Activated CD4-positive, alpha-beta T cell treated with anti-CD3 and anti-CD28 coated beads for 48 hours (primary cell): ENCODE measurements at places on chromosomes 7 and 10.

DNA sequence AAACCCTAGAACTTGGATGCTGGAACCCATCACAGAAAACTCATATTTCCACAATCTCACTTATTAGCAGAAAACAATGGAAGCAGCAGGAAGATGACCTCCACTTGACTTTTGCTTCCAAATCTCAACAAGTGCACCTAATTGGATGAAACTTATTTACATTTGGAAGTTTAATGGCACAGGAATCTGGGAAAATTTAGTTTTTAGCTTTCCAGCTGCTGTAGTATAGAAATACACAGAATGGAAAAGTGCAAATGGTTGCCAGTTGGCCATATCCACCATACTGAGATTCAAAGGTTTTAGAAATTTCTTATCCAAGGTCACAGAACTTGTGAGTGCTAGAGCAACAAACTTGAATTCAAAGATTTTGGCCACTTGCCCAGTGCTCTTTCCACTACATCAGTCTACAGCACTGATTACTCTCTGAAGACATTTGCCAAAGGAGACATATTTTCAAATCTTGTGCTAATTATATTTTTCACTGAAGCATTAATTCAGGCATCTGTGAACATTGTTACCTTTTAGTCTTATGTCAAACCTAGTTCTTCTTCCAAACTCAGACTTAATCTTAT is 9.3 kb upstream of the AHR start:
- no peak for DNase-seq

GRCh38 chr10:113680190-113681111 is 739 bp downstream of the CASP7 start:
- DNase-seq, result peak; percentile 44

- DNase-seq, result no peak
Observed at GRCh38 chr7:101728128-101728527, 89.3 kb upstream of the CUX1 start.

- DNase-seq, result no peak
Observed at GRCh38 chr7:102044984-102045673, 227.7 kb downstream of the CUX1 start.

- DNase-seq, result no peak
Observed at GRCh38 chr10:132669208-132669861, 116.6 kb downstream of the NKX6-2 start.

DNA sequence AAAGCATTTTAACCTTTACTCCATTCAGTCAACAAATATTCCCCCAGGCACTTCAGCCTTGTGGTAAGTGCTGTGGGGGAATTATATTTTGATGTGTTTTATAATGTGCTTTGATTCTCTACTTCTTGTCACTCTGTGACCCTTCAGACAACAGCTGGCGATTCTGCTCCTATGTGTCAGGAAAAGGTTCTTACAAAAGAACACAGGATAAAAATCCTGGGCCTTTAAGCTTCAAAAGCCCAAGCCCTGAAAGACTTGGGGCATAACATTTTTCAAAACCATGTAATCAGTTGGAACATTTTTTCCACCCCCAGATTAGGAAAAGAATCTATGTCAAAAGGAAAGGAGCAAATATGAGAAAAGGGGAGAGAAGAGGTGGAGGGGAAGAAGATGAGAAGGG is 37.8 kb upstream of the LRRC17 start:
- no peak for DNase-seq

GRCh38 chr10:65993451-65993850 is 932.4 kb upstream of the LRRTM3 start:
- no peak for DNase-seq

DNA sequence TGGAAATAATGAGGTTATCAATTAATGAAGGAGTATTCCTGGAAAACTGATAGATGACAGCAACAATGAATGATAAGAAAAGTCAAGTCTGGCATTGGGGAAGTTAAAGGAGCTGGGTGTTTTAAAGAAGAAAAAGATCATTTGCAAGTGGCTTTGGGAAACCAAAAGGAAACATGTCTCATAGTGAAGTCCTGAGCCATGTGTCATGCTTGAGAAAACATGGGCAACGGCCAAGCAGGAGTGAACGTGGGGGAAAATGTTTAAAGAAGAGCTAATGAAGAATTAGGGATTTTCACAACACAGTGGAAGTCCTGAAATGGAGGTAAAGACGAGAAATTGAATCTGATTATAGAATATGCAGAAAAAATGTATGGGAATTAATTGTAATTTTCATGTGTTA is 1383.2 kb upstream of the CELF2 start:
- no peak for DNase-seq

- DNase-seq, result no peak
Observed at GRCh38 chr10:54594289-54594688, 206.7 kb downstream of the PCDH15 start.

DNA sequence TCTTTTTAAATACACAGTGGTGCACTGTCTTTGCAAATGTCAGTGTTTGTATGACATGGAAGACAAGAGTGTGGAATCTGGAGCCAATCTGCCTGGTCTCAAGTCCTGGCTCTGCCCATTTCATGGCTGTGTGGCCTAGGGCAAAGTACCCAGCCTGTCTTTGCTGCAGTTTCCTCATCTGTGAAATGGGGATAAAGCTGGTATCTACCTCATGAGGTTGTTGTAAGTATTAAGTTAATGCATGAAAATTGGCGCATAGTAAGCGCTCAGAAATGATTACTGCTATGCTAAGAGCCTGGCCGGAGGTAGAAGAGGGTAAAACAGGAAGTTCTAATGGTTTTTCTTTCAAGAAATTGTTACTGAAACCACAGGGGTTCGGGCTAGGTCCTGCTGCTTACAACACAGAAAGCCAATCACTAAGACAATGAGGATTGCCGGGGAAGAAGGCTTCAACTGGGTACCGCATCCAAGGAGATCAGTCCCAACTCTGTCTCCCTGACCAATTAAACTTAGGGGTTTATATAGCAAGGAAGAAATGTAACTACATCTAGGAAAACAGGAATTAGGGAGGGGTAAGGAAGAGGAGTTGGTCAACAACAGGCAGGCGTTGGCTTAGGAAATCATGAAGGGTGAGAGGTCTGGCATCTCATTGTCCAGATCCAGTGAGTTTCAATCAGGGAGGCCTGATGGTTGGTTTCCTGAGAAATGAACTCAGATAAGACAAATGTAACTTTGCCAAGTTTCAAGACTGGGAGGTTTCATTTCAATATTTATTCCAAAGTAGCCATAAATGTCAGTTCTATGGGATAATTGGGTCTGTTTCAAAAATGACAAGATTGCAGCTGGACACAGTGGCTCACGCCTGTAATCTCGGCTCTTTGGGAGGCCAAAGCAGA is 57.0 kb downstream of the CHST3 start:
- no peak for DNase-seq

GRCh38 chr10:71228875-71229675 is 16.7 kb downstream of the UNC5B start:
- no peak for DNase-seq

DNA sequence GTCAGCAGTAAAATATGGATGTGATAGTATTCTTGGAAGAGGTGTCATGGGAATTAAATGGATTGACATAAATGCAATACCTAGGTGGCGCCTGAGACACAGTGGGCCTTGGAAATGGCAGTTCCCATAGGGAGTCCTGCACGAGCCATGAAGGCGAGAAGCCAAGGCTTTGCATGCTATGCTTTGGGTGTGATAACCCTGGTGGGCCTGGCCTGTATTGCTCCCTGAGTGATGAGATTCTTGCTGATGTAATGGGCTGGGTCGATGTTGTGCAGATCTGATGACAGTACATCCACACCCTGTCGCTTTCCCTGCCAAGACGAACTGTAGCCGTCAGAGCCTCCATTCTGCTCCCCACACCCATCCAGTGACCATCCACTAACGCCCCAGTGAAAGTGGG is 46.4 kb downstream of the CREB5 start:
- DNase-seq, result no peak

DNA sequence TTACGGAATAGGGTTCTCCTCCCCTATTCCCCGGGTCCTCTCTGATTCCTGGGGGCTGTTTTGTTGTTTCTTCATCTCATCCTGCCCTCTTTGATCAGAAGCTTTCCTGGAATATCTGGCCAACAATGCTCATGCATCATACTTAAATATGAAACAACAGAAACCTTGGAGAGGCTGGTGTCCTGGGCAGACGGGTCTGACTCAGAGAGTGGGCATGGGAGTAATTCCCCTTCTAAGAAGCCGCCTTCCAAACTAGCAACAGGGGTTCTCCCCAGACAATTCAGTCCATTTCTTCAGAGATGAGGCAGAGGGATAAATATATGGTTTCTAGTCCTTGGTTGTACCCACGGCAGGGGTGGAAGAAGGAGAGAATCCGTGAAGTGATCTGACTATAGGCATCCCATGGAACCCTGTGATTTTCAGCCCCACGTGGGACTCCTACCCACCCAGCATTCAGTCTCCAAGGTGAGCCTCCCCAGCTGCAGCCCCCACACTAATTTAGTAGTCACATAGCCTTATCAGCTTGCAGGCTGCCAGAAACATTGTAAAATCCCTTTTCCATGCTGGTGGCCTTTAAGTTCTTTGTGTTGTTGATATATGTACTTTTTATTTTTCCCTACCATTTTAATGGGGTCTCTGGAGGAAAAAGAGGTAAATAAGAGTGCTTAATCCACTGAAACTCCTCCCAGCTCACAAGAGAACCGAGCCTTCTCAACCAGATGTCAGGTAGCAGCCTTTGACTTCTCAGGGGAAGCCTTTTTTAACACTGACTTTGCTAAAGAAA is 119.2 kb downstream of the SFMBT2 start:
- no peak for DNase-seq

- no peak for DNase-seq
Observed at GRCh38 chr10:86084585-86084984, 282.0 kb downstream of the GRID1 start.

DNA sequence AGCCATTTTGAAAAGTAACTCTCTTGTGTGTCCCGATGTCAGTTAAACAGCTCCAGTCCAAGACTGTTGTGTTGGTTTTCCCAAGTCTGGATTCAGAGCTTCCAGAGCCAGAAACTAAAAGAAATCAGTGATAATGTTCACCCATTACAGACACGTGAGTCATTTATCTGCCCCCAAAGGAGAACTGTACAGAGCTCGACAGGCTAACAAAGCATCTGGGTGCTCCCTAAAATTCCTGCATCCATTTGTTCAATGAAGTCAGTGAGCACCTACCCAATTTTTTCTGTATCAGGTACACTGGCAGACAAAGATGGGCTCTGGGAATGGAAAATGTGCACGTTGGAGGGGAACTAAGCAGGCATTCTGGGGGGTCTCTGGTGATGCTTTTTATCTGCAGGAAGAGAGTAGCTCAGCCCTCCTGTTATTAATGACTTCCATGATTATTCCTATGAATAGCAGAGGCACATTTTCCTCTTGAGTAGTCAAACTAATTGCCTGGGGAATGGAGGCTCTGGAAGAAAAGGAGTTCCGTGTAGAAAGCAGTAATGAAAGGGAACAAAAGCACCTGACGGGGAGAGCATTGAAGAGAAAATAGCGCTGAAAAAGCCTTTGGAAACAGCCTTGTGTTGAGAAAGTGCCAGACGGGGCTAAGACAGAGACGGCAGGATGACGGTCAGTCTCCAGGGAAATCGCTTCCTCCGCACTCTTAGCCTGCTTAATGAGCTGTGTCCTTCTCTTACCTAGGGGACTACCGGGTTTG is 75.3 kb downstream of the GAD2 start:
- no peak for DNase-seq

DNA sequence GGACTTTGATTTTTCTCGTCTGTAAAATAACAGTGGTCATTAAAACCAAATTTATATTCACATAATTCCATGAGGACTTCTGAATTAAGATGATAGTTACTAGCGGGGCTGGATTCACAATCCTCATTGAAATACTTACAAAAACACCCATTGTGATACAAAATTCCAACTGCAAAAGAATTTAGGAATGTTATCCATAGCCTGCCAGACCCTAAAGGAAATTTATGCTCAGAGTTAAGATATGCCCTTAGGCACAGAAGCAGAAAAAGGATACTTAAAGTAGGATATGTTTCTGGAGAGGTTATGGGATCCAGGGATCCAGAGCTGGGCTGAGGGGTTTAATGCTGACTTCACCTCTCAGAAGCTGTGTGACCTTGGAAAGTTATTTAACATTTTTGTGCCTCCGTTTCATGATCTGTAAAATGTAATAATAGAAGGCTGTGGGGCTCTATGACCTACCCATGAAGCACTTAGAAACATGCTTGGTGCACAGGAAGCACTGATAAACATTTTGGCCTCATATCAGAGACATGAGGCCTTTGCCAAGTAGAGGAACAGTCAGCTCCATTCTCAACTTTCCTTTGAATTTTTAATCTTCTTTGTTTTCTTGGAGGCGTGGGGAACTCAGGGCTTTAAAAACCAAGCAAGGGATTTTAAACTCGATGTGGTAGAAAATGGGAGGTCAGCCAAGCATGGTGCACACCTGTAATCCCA is 744.7 kb downstream of the KCNMA1 start:
- DNase-seq, result no peak

GRCh38 chr7:116570306-116570705 is 45.5 kb downstream of the CAV1 start:
- no peak for DNase-seq

- DNase-seq, result no peak
Observed at GRCh38 chr10:116464257-116464656, 36.6 kb downstream of the PNLIPRP3 start.
